ENCODE measurements at places on chromosomes 11 and 22.

- DNase-seq, result no peak
Measured at GRCh38 chr11:123920943-123921342, 18.5 kb upstream of the OR4D5 start.

GRCh38 chr11:34449013-34449412 lies 10.3 kb downstream of the CAT start:
- no peak for DNase-seq

- peak; percentile 20 for DNase-seq
Measured at GRCh38 chr11:124798991-124799347, 1.2 kb downstream of the MSANTD2 start.

DNA sequence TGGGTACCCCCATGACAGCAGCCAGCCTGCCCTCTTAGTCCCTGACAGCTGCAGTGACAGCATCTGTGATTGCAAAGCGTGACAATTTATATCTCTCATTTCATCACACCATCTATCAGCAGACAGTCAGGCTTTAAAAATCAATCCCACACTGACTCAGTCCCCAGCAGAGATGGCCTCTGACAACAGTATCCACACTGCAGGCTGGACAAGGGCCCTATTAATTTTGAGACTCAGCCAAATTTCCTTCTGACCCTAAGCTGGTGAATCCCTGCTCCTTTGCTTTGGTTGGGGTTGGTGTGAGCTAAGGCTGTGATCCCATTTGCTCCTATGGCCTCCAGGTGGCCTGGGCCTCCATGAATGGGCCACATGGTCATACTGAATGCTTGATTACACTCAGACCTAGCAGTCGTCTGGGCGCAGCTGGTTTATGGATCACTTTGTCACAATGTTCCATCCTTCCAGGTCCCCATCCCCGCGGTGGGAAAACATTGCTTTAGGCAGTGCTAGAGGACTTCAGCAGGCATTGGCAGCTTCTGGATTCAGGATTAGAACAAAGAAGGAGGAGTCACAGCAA lies 68.2 kb upstream of the B3GAT1 start:
- no peak for DNase-seq

- no peak for DNase-seq
Measured at GRCh38 chr11:92596596-92597317, 372.1 kb downstream of the FAT3 start.

DNA sequence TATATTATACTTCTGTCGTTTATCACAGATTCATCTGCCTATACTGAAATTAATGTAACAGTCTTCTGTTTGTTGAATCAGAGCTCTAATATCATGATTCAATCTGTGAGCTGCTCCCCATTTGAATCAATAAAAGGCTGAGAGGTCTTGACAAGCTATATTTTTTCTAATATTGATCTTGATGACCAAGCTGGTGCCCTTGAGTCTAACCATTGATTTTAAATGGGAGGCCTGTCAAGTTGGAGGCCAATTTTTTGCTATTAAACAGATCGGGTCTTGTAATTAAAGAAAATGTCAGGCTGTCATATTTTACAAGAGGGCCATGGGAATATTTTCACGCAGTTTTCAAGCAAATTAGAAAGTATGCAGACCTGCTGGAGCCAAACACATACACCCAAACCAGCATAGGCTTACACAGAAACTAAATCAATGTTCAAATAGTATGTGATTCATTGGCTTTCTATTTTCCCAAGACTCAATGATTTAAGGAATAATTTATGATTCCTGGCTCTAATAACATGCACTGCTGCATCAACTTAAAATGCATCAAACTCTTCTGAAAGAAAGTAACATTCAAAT lies 286.9 kb downstream of the CNTN5 start:
- no peak for DNase-seq

DNA sequence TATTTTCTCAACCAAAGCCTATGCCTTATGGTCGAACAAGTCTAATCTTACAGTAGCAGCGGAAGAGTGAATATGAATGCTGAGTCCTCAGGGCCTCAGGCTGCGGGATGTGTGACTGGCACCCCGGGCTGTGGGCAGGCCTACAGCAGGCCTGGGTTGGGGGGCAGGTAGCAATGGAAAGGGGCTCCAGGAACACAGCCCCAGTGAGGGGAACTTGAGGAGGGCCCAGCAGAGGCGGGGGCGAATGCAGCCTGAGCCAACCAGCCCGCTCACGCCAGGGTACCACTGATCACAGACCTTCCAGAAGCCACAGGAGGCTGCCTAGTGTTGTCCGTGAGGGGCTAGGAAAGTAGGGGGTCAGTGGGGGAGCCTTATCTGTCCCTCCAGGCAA lies 11.3 kb upstream of the CD5 start:
- DNase-seq, result no peak

GRCh38 chr11:69445131-69445470 lies 36.4 kb upstream of the LINC01488 start:
- no peak for DNase-seq

GRCh38 chr11:111330234-111330893 lies 32.0 kb downstream of the POU2AF3 start:
- no peak for DNase-seq

DNA sequence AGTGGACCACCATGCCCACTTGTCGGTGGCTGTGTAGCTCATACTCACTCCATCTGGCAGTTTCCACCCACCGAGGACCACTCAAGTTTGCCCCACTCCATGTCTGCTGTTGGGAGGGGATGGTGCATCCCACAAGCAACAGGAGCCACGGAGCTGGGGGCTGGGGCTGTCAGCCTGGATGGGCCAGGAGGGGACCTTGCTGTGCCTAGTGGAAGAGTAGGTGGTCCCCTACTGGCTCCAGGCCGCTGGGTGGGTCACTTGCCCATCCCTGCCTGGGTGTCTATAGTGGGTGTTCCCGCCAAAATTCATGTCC lies 57.0 kb downstream of the SMIM38 start:
- DNase-seq, result no peak

DNA sequence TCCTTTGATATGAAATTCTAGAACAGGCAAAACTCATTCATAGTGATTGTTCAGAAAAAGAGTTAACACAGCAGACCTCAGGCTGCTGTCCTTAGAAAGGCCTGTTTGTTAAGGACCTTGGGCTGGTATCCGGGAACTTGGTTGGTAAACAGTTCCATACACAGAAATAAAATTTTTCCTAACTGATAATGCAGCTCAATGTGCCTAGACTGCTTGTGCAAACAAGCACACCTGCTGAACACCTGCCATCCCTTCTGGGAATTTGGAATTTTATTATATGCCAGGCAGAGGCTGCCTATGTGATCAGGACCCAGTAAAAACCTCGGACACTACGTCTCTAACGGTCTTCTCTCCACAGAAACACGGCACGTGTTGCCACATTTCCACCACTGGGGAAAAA lies 11.5 kb downstream of the THAP12 start:
- no peak for DNase-seq

GRCh38 chr22:19139974-19140373 lies 4.5 kb downstream of the ESS2 start:
- DNase-seq, result no peak

DNA sequence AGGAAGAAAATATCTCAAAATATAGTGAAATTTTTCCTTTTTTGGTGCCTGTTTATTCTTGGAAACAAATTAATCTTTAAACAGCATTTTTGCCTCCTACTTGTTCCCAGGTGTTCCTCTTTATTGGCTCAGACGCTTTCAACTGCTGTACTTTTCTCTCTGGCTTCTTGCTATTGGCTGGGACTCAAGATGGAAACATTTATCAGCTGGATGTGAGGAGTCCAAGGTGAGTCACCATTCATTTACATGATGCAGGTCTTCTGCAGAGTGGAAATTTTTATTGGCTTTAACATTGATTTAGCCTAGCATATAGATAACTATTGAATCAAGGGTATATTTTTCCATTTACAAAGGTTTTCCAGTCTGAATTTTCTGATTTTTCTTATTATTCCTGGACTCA lies 34.4 kb upstream of the DNAJB13 start:
- no peak for DNase-seq

- DNase-seq, result no peak
Measured at GRCh38 chr11:116911976-116912734, 74.7 kb upstream of the APOA1 start.

DNA sequence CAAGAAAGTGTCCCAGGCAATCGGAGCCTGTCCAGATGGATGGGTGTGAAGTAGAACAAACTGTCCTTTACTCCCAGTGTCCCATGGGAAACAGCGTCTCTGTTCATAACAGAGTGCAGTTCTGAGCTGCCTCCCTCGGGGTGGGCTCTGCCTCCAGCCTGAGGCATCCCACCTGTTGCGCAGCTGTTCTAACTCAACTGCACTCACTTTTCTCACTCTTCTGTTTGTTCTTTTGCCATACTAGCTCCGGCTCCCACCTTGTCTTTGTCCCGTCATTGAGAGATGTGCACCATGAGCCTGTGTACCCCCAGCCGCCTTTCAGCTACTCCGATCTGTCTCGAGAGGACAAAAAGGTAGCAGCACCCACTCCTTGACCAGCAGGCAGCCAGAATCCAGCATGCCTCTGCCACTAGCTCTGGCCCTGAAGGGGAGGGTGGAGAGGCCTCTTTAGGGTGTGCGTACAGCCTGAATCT lies 20.7 kb upstream of the CDC42EP2 start:
- no peak for DNase-seq

- DNase-seq, result no peak
Measured at GRCh38 chr11:47592251-47592650, 2.0 kb downstream of the C1QTNF4 start.
